ENCODE measurements at places on chromosomes 3 and 15.

DNA sequence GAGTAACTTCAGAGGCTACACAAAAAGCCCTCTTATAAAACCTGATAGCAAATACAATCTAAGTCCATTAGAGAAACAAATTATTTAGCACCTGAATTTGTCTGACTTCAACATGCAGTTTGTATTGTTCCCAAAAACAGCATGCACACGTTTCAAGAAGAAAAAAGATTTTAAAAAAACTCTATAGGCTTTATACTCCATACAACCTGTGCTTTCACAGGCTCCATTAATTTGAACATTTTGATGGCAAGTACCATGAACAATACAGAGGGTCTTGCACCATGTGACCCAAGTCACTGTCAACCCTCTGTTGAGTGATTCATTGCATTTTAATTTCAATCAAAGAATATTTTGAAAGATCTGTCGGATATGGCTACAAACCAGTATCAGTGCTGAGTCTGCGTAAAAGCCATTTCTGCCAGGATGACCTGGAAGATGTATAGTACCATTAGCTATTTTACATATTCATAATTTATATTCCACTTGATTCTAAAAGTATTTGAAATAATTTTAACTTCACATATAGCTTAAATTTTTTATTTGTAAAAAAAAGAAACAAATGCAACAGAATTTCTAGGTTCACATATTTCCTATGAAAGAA, 13.2 kb downstream of the ANXA2 start:
- ATAC-seq: no peak

DNA sequence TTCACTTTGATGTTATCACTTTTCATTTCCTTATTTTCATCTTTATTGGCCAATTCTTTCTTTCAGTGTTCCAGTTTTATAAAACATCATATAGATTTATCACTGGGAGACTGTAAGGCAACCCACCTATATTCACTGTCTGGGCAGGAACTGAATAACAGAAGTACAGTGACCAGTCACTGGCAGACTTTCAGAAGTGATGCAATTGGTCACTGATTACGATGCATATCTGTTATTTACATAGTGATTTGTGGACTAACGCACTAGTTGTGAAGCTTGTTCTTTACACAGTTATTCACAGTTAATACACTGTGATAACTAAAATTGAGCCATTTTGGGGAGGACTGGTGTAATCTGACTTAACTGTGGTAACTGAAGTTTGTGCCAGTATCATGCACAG, 190.2 kb upstream of the DPH6 start:
- ATAC-seq: no peak

- ATAC-seq: no peak
Measured at GRCh38 chr3:43485931-43486330, 135.9 kb downstream of the ANO10 start.

DNA sequence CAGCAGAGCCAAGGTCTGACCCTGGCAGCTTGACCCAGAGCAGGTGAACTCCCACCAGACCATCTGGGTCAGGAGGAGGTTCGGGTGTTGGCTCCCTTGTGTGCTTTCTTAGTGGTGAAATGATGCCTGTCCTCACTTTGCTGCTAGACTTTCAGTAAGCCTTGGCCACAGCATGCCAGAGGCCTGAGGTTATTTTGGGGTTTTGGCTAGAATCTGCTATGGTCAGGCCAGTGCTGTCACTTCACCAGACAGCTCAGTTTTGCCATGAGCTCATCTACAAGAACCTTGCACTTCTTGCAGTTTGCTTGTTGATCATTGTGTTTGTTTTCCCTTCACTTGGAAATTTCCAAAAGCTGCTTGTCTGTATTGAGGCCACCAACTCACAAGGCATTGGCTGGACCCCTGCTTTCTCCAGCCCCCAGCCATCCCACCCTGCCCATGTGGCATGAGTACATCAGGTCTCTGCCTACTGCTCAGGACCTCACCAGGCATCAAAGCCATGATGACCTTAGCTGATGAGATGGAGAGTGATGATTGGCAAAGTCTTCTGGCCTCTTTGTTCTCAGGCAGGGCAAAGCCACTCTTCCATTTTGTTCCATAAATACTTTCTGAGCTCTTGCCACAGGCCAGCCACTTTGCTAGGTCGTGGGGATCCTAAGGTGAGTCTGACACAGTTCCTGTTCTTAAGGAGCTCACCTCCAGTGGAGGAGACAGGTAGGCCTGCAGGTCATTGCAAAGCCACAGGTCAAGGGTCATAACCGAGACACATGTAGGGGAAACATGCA, 122.6 kb downstream of the ARNT2 start:
- peak; percentile 23 for ATAC-seq

GRCh38 chr3:126124148-126124868, 40.4 kb upstream of the SLC41A3 start:
- ATAC-seq: no peak

DNA sequence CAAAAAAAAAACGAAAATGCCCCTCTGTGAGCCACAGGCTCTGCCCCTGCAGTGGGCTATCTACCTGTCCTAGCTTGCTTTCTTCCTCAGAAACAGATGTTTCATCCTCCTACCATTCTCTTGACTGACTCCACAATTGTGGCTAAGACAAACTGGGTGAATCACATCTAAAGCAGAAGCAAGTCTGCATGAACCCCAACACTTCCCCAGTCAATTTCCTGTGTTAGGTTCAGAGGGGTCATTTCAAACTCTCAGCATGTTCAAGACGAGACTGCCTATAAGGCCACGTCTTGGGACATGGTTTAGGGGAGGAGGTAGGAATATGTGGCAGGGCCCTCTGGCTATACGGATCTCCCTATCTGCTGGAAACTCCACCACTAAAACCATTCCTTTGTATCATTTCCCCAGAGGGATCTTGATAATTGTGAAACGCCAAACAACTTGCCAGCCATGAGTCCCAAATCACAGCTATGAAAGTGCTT, 28.6 kb upstream of the ANKDD1A start:
- peak; percentile 44 for ATAC-seq

DNA sequence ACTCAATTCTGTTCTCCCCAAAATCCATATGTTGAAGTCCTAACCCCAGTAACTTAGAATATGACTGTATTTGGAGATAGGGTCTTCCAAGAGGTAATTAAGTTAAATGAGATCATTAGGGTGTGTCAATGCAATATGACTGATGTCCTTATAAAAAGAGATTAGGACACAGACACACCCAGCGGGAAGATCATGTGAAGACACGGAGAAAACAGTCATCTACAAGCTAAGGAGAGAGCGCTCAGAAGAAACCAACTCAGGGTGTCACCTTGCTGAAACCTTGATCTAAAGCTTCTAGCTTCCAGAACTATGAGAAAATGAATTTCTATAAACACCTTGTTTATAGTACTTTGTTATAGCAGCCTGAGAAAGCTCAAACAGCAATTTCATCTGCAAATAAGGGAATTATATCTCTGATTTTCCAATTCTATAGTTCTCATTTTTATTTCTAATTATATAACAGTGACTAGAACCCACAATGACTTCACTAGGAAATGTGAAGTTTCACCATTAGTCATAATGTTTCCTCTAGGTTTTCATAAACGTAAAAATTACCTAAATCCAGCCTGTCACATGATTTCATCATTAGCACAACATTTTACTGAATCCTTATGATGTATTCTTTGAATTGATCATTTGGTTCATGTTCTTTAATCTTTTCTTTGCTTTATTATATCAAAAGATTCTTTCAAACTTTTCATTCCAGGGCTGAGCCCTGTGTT, 459.1 kb upstream of the MDFIC2 start:
- ATAC-seq: no peak

GRCh38 chr3:142819179-142819578, 69.7 kb downstream of the PCOLCE2 start:
- ATAC-seq: no peak

- ATAC-seq: no peak
Measured at GRCh38 chr3:167650459-167650858, 3.3 kb downstream of the WDR49 start.

DNA sequence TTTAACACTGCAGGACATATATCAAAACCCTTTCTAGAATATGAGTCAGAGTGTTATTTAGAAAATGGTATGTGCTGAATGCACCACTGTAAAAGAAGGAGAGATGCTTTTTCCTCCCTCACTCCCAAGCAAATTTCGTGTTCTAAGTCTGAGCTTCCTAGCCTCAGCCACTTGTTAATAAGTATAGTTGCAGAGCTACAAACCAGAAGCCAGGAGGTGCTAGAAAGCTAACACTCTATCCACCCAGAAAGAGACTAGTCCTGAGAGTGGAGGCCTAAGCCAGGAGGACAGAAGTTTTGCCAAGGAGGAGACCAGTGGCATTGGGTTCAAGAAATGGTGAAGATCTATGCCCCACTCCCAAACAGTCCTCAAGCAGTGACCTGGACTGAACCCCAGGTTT, 40.5 kb upstream of the GYG1 start:
- ATAC-seq: no peak

- ATAC-seq: no peak
Measured at GRCh38 chr3:45786801-45787495, 9.4 kb downstream of the SLC6A20 start.

DNA sequence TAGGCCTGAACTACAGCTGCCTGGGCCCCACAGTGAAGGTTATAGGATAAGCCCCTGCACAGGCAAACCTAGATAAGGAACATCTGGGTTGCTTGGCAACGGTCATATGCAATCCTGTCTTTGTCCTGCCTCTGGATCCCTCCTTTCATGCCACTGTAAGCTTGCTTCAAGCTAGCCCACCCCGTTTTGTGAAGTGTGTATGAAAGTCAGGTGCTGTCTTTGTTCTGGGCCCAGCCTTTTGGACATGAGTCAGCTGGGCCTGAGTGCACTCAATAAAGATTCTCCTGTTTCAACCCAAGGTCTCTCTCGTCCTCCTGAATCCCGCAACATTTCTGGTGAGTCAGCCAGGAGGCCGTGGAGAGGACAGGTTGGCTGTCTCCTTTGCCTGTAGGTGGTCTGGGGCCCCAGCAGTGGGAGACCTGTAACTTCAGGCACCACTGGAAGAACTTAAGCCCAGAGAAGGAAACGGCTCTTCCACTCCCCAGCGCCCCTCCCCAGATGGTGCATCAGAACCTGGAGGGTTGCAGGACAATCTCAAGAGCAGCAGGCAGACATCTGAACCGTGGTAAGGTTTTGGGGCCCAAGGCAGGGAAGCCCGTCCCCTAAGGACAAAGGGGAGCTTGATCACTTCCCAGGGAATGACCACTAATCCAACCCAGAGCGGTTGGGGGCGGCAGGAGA, 8.3 kb upstream of the SLC9C1 start:
- ATAC-seq: no peak

DNA sequence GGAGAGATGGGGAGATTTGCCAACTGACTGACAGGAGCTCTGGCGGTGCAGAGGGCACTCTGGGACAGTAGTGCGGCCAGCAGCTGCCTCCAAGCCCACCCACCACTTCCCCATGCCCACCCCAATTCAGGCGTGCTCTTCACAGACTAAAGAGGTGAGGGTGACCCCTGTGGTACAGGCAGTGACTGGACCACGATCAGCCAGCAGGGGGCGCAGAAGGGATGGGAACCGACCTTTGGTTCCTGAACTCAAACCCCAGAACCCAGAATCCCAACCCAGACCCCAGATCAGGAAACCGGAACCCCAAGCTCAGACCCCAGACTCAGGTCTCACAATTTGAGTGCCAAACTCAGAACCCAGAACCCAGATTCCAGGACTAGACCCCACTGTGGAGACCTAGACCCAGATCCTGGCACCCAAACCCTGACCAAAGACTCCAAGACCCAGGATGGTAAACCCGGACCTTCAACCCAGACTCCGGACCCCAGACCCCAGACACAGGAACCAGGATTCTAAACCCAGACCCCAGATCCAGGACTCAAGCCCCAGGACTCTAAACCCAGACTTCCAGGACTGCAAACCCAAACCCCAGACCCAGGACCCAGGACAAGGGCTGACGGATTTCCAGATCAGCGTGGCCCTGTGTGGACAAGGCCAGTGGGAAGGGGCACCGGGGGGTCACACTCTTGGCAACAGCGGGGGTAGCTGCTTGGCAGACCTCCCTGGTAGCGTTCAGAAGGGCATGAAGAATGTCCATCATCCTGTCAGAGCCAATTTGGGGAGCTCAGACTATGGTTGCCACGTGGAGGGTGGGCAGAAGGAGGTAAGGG, 3.7 kb upstream of the MYL3 start:
- peak; percentile 42 for ATAC-seq

- ATAC-seq: no peak
Measured at GRCh38 chr3:97464035-97464434, 300.5 kb upstream of the ARL6 start.

GRCh38 chr15:101017093-101017754, 98.1 kb downstream of the LRRK1 start:
- no peak for ATAC-seq

DNA sequence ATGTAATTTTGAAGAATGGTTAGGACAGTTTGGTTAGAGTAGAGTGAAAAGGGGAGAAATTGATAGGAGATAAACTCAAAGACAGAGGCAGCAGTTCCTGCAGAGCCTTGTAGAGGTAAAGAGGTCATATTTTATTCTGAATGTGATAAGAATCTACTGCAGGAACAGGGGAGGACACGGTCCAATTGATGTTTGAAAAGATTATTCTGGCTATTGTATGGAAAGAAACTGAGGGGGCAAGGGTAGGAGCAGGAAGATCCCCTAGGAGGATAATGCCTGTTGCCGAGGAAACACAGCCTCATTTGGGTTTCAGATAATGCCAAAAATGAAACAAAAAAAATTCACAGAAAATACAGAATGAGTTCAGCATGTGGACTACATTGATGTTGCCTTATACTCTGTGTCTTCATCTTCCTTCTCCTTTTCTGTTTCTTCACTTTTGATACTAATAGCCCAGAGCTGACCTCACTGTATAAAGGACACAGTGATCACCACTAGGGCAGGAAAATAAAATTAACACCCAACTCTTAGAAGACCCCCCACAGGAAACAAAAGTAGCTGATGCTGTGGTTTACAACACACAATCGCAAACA, 454.6 kb upstream of the UBE2E2 start:
- no peak for ATAC-seq

DNA sequence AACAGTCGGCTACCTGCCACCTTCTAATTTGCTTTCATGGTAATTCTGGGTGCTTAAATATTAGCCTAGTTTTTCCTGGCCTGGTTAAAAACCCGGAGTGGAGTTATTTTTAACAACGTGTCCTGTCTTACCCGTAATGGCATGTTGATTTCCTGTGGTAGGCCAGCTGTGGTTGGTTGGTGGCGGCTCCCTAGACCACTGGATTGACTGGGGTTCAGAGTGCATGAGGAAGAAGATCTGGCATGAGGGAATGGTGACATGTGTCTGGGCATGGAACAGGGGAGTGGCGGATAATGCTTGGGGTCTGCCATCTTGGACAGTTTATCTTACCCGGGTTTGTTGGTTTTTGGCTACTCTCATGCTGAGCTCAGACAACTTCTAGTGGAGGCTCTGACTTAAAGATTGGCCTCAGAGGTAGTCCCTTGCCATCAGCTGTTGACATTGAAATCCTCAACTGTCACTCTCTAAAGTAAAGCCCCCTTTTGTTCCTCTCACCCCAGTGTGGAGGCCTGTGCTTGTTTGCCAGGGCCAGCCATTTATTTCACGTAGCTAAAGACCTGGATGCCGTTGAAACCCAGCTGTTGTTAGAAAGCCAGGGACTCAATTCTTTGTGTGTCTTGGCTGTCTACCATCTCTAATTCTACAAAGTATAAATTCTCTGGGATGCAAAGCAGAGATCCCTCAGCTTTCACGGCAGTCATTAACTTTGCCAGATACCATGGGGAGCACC, 81.6 kb downstream of the DNASE1L3 start:
- no peak for ATAC-seq

GRCh38 chr15:28978661-28979060, 92.9 kb downstream of the APBA2 start:
- ATAC-seq: no peak

GRCh38 chr15:71730277-71731144, 79.8 kb upstream of the NR2E3 start:
- peak; percentile 84 for ATAC-seq
